ENCODE measurements at places on chromosomes 4 and X. TPM values are rescaled to one million over a fixed set of nuclear protein-coding genes. Genes with fewer than 3 reads are reported as not detected.

ENPEP gene
- 0.28 TPM for total RNA-seq

GPR119 gene
- not detected for total RNA-seq

ZNF157 gene
- total RNA-seq: under 0.01 TPM

PHF8 gene
- total RNA-seq: 11.4 TPM

ADH7 gene
- total RNA-seq: not detected
